ENCODE measurements at places on chromosomes 13 and 19. TPM values are rescaled to one million over a fixed set of nuclear protein-coding genes. Genes with fewer than 3 reads are reported as not detected.

The GAPDHS gene
- not detected for total RNA-seq

The KDELR1 gene
- total RNA-seq, result 64.4 TPM

The PSG7 gene
- total RNA-seq, result not detected

The SLC25A41 gene
- not detected for total RNA-seq

The FXYD1 gene
- not detected for total RNA-seq

The MOB3A gene
- 212 TPM for total RNA-seq

The GFY gene
- not detected for total RNA-seq

The CEACAM1 gene
- total RNA-seq, result 6.4 TPM

The ELSPBP1 gene
- not detected for total RNA-seq

The NUP62 gene
- total RNA-seq, result 109 TPM

The ZNF506 gene
- total RNA-seq, result 21.1 TPM

The ZNF814 gene
- total RNA-seq, result 22.4 TPM

The KANK2 gene
- 5.2 TPM for total RNA-seq

The C1QTNF9B gene
- not detected for total RNA-seq

The CGB1 gene
- total RNA-seq, result not detected

The SHISA7 gene
- total RNA-seq, result not detected

The OR4F17 gene
- not detected for total RNA-seq

The FXYD7 gene
- total RNA-seq, result not detected

The TGFBR3L gene
- total RNA-seq, result 4.7 TPM

The CACNG6 gene
- total RNA-seq, result 0.53 TPM

The SPACA4 gene
- not detected for total RNA-seq

The DYRK1B gene
- 10.5 TPM for total RNA-seq

The UPK1A gene
- total RNA-seq, result 0.70 TPM

The TRPC4 gene
- not detected for total RNA-seq

The CYSLTR2 gene
- 3.3 TPM for total RNA-seq

The KIR2DL1 gene
- total RNA-seq, result 19.5 TPM

The BIVM gene
- total RNA-seq, result 14.5 TPM

The MAST3 gene
- 30.3 TPM for total RNA-seq

The TNNT1 gene
- not detected for total RNA-seq

The DCLK1 gene
- not detected for total RNA-seq

The HIF3A gene
- total RNA-seq, result not detected

The ZNF471 gene
- total RNA-seq, result 1.1 TPM

The CFAP97D2 gene
- not detected for total RNA-seq

The LRP3 gene
- not detected for total RNA-seq

The IZUMO1 gene
- total RNA-seq, result not detected

The DNMT1 gene
- total RNA-seq, result 576 TPM

The TSEN34 gene
- 15.5 TPM for total RNA-seq

The KCTD12 gene
- total RNA-seq, result 0.76 TPM

The NLRP7 gene
- 1.2 TPM for total RNA-seq

The ZNF93 gene
- total RNA-seq, result 5.2 TPM

The WDR83 gene
- total RNA-seq, result 18.6 TPM

The OSCAR gene
- 0.86 TPM for total RNA-seq

The ZNF763 gene
- 4.0 TPM for total RNA-seq

The CD22 gene
- total RNA-seq, result 1.1 TPM

The GPR18 gene
- total RNA-seq, result 13.0 TPM

The GAS6 gene
- not detected for total RNA-seq

The CD33 gene
- 0.89 TPM for total RNA-seq

The LYPD3 gene
- not detected for total RNA-seq

The KLHL1 gene
- not detected for total RNA-seq
